ENCODE measurements at places on chromosomes 7 and 10.

- no peak for DNase-seq
Observed at GRCh38 chr7:115153769-115154477, 232.0 kb downstream of the MDFIC start.

GRCh38 chr7:77657427-77658224 lies 38.6 kb upstream of the RSBN1L start:
- DNase-seq = no peak

DNA sequence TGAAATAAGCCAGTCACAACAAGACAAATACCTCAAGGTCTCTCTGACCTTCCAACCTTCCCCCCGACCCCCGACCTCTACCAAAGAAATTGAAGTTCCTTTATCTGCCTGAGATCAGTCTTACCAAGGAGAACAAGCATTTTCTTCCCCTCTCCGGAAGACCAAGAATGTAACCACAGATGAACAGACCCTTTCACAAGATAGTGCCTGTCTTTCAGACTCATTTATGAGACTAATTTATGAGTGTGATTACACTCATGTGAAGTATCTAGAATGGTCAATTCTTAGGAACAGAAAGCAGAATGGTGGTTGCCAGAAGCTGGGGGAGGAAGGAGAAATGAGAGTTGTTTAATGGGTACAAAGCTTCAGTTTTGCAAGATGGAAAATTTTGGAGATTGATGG lies 108.9 kb upstream of the MKLN1 start:
- DNase-seq = no peak

DNA sequence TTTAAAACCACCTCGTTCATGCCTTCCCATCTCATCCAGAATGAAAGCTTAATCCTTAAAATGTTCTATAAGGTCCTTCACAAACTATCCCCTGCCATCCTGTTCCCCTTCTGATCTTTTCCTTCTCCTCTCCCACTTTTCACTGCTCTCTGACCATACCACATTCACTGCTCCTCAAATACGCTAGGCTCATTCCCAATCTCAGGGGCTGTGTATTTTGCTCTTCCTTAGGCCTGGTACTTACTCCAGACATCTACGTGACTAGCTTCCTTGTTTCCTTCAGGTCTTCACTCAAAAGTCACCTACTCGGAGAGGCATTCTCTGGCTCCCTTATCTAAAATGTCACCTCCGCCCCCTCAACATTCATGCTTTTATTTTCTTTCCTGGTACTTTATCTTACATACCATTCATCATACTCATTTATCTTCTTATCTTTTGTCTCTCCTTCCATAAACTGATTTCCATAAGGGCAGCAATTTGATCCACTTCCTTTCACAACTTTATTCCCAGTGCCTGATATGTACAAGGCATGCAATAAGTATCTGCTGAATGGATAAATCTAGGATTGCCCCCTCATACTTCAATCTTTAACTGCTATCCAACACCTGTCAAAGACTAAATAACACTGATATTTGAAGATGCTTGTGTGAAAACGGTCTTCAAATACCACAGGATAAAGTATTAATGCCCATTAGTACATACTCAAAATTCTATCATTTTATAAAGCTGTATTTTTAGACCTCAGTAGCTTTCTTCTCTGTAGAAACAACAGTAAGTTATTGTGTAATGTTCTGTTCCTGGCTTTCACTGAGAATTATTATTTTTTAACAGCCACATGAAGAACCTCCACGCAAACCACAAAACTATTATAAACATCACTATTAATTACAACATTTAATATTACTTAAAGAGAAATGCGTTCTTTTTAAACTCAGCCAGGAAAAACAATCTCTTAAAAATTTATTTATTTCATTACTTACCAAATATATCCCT lies 27.0 kb downstream of the JMJD1C start:
- no peak for DNase-seq

- no peak for DNase-seq
Observed at GRCh38 chr10:125095228-125095627, 65.1 kb downstream of the CTBP2 start.

DNA sequence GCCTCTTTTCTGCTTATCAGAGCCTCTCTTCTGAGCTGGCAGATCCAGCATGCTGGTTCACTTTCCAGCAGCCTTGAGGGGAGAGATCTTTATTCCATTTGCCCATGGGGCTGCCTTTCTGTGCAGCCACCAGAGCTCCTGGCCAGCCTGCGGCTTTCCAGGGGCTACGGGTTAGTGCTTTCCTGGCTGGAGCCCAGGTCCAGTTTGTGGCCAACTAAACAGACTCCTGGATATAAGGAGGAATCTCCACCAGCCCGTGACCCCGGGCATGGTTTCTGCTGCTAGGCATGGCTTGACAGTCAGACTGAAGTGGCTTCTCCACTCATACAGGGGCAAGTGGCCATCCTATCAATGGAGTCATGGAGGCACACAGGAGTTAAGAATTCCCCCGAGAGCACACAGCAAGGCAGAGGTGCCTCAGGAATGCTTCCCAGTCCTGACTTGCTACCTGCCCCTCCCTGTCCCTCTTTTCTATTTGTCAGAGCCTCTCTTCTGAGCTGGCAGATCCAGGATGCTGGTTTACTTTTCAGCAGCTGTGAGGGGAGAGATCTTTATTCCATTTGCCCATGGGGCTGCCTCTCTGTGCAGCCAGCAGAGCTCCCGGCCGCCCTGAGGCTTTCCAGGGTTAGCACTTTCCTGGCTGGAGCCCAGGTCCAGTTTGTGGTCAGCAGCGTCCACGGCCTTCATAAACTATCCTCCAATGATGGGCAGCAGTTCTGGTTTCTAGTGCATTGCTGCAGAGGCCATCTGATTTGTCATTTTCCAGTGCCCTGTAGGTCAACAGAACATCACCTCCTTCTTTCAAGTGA lies 35.9 kb downstream of the TSPAN15 start:
- DNase-seq = no peak

DNA sequence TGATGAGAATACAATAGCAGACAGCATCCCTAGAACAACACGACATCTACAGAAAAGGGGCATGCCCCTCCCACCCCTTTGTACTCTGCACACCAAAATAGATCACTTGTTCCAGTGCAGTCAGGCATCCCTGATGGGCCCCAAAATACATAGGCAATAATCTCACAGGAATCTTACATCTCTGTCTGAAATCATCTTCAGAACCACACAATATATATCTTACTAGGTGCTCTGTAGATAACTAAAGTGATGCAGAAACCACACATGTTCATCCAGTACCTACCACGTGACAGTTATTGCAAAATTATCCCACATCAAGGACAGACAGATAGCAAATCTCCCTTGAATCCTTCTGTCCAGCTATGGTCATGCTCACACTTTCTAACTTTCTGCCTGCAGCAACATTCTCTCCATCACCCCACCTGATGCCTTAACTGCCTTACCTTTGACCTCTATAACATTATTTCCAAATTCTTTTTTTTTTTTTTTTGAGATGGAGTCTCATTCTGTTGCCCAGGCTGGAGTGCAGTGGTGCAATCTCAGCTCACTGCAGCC lies 30.7 kb downstream of the ST8SIA6 start:
- no peak for DNase-seq

- DNase-seq = no peak
Observed at GRCh38 chr10:5488272-5489161, 10.9 kb downstream of the CALML5 start.
